ENCODE measurements at places on chromosomes 11 and 22.

DNA sequence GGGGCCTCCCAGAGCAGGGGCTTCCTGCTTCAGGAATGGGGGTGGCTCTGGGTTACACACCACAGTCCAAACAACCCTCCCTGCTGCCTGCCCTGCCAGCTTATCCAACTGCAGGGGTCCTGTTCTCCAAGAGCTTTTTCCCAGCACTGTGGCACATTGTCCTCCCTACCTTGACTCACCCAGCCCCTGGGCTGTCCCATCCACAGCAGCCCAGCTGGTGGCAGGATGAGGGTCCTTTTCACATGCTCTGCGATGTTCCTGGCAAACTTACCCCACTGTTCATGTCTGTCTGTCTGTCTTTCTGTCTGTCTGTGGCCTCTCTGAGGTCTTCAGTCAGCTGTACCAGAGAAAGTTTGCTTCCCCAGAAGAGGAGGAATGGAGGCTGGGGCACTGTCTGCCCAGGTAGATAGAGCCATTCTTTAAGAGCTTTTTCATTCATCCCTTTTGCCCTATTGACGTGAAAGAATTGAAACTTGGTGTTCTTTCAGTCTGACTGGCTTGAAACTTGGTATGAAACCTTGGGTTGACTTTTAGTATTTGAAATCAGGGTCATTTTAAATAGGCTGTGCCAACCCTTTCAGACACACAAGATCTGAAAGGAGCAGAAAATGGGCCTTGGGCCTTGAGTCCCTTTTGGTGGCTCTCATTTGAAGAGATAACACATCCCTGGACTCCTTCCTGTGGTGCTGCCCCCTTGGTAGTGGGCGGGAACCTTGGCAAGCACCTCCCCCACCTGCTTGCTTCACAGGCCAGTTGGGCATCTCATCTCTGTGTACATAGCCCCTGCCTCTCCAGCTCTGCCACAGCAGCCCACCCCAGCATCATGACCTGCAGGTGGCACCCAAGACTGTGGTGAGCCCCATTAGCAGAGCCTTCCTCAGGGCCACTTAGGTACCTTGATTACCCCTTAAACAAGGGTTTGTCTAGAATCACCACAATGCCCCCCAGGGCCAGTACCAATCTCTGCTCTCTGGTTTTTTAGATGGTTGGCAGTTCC is 74.6 kb upstream of the SUSD2 start:
- no peak for DNase-seq

DNA sequence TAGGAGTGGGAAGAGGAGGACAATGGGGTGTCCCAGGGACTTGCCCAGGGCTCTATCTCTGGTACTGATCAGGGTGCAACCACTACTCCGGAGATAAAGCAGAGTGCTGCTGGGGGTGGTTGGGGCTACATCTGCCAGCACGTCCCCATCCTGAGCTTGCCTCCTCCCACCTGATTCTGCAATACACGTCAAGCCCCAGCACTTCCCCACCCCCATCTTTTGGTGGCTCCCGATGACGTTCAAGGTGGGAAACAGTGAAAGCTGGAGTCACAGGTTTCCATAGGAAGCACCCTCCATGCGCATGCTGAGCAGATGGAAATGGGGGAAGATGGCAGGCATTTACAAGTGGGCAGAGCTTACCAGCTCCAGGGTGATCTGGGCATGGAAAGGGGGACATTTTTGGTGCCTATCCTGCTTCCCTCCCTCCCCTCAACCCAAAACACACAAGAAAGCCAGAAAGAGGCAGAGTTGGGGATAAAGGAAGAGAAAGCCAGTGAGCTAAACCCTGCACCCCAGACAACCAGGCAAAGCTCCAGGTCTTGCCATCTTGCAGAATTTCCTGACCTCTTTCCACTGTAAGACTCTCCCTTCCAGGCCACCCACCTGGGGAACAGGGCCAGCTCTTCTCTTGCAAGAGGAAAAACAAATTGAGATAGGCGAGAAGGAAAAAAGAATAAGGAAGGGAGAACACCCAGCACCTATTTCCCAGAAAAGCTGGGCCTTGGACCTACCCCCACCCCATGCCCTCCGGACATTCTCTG is 15.8 kb downstream of the SYT7 start:
- no peak for DNase-seq

DNA sequence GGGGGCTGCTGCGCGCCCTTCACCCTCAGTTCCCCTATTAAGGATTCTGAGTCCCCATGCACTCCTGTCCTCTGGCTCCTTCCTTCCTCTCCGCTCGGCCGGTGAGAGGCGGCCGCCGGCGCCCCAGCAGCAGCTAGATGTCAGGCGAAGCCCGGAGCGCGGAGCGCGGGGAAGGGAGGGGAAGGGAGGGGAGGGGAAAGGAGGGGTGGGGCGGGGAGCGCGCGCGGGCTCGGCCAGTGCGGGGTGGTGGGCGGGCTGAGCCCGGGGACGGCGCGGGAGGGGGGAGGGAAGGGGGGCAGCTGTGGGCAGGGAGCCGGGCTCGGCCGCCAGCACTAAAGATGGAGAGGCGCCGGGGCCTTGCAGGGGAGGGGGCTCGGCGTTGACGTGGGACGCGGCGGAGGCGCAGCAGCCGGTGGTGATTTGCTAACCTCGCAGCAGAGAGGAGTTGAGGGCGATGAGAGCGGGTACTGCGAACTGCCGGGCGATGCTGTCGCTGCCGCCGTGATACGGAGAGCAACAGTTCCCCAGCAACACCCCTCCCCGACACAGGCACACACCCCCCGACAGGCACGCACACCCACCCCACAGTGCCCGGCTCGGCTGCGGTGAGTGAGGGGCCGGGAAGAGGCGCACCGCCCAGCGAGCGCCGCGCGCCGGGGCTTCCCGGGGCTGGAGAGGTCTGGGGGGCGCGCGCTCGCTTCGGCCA is at the start of gene ZBTB16:
Gene ZBTB16, plus strand, starts transcription at position 434 of the 706 bp plus-strand sequence. CDS start 3,590 bp downstream, outside the sequence.
- no peak for DNase-seq

- DNase-seq, result no peak
Observed at GRCh38 chr22:19849835-19850762, 4.6 kb downstream of the GNB1L start.

GRCh38 chr11:61587541-61587941 is 6.7 kb upstream of the SYT7 start:
- no peak for DNase-seq

GRCh38 chr11:72840780-72841179 is 26.6 kb downstream of the ATG16L2 start:
- no peak for DNase-seq

DNA sequence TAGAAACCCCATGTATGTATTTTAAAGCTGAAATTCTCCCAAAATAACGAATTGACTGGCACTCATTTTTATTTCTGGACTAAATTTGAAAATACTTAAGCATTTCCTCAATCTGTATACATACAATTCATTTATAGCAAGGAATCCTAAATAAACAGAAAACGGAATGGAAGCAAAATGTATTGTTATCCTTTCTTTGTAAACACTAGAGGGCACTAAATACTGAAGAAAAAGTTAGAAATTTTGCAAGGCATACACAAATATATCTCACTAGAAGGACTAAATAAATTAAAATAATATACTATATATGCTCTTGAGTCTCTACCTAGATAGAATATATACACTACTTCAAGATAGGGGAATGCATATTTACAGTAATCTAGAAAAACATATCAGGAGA is 23.1 kb upstream of the ANO5 start:
- no peak for DNase-seq

GRCh38 chr22:43114958-43115357 is 4.4 kb downstream of the BIK start:
- no peak for DNase-seq

DNA sequence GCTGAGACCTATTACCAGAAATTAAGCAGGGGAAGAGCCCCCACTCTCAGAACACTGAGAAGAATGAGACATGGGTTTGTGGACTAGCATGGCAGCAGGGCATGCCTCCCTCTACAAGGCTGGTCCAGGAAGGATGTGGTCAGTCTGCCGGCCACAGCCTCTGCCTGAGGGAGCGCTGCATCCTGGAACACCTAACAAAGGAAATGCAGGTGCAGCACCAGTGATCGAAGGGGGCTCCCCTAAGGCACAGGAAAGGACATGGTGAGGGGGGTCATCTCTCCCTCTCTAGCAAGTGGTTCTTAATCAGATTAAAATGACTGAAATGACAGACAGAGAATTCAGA is 40.6 kb upstream of the ARL14EP start:
- DNase-seq, result no peak

GRCh38 chr11:2207773-2208621 is 36.4 kb upstream of the TH start:
- DNase-seq, result no peak

- DNase-seq, result no peak
Observed at GRCh38 chr11:44997566-44997965, 46.9 kb upstream of the TP53I11 start.

GRCh38 chr11:111413849-111414248 is 34.8 kb upstream of the POU2AF1 start:
- DNase-seq, result no peak

GRCh38 chr11:33948494-33948893 is 56.6 kb upstream of the LMO2 start:
- no peak for DNase-seq

- no peak for DNase-seq
Observed at GRCh38 chr22:22213231-22213630, 31.4 kb upstream of the VPREB1 start.

- peak; percentile 47 for DNase-seq
Observed at GRCh38 chr11:22244986-22245592, 52.2 kb downstream of the ANO5 start.

GRCh38 chr11:83073258-83073657 is 1.6 kb upstream of the RAB30 start:
- DNase-seq, result no peak

DNA sequence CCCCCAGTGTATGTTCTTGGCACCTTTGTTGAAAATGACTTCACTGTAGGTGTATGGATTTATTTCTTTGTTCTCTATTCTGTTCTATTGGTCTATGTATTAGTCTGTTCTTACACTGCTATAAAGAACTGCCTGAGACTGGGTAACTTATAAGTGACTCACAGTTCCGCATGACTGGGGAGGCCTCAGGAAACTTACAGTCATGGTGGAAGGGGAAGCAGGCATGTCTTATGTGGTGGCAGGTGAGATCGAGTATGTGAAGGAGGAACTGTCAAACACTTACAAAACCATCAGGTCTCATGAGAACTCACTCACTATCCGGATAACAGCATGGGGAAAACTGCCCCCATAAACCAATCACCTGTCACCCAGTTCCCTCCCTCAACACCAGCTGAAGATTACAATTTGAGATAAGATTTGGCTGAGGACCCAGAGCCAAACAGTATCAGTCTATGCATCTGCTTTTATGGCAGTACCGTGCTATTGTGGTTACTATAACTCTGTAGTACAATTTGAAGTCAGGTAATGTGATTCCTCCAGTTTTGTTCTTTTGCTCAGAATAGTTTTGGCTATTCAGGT is 836.2 kb downstream of the DLG2 start:
- DNase-seq, result no peak

DNA sequence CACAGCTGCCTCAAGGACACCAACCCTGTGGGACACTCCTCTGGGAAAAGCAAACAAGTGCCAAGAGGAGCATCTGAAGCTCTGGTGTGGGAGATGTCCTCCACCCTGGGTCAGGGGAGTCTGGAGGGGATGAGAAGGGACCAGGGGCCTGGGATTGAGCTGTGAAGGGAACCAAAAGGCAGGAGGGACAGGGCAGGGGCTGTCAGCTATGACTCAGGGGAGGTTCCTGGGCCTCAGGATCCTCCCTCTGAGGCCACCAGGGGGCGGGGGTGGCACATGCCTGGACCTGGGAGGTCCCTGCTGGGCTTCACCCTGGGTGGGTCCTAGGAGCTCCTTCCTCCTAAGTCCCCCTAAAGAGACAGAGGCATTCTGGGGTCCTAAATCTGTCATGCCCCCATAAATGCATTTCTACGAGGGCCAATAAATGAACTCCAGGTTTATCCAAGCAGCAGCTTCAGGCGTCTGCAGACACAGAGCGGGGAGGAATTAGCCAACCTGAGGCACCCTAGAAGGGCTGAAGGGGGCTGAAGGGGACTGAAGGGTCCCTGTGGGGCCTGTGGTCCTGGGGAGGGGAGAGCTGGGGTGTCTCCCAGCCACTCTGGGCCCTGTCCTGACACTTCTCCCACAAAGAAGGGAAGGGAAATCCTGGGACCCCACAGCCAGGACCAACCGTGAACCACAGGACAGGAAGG is 31.9 kb upstream of the IGLL5 start:
- DNase-seq, result no peak

DNA sequence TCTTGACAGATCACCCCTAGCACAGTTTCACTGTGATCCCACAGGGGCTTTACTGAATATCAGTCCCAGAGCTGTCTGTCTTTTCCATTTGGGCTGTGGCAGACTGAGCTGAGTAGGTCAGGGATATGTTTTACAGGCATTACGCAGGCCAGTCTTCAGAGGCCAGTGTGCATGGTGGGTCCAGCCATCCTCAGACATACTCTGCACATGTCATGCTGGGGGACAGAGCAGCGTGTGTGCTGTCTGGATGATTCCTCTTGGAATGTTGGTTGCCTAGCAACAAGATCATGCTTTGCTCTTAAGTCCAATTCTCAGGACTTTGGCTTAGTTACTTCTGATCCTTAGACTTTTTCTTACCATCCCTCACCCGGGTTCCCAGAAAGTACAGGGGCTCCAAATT is 736.5 kb downstream of the DLG2 start:
- no peak for DNase-seq

DNA sequence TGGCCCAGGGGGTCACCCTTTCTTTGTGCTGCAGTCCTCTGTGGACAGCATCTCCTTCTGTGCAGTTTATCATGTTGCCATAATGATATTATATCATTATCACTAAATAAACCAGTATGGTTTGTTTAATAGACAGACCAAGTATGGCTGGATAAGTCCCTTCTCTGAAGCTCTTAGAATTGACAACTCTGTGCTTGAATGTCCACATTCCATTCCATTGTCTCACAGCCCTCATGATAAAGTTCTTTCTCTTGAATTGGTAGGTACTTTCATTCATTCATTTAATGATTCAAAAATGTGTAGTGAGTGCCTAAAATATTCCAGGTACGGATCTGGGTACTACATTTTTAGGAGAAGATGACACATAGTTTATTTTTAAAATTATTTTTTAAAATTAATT is 7.8 kb downstream of the RPS6KA4 start:
- no peak for DNase-seq

- DNase-seq, result no peak
Observed at GRCh38 chr11:130868721-130869390, 47.4 kb downstream of the SNX19 start.

DNA sequence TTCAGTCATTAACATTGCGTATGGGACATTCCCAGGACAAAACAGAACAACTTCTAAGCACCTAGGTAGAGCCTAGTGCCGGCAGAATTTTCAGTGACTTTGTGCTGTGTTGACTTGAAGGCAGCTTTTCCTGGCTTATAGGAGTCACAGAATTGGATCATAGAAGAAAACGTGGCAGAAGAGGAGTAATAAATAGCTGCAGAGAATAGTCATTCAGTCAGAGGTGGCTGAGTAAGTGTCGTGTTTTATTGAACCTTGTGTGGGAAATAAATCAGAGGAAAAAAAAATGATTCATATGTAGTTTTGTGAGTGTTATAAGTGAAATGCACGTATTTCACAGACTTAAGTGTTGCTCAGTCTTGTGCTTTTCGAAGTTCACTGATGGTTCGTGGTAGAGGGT is 2.1 kb downstream of the BARX2 start:
- DNase-seq, result no peak

Data from NCI-H1048 (cell line).